AG04450 (cell line): ENCODE measurements at places on chromosomes 6 and 20. TPM values are rescaled to one million over a fixed set of nuclear protein-coding genes. Genes with fewer than 3 reads are reported as not detected.

- no peak for DNase-seq
These were observed 56.0 kb downstream of the APCDD1L start for GRCh38 chr20:58459058-58459750.

- no peak for DNase-seq
These were observed 28.4 kb upstream of the RSPO3 start for GRCh38 chr6:127090051-127090450.

DNA sequence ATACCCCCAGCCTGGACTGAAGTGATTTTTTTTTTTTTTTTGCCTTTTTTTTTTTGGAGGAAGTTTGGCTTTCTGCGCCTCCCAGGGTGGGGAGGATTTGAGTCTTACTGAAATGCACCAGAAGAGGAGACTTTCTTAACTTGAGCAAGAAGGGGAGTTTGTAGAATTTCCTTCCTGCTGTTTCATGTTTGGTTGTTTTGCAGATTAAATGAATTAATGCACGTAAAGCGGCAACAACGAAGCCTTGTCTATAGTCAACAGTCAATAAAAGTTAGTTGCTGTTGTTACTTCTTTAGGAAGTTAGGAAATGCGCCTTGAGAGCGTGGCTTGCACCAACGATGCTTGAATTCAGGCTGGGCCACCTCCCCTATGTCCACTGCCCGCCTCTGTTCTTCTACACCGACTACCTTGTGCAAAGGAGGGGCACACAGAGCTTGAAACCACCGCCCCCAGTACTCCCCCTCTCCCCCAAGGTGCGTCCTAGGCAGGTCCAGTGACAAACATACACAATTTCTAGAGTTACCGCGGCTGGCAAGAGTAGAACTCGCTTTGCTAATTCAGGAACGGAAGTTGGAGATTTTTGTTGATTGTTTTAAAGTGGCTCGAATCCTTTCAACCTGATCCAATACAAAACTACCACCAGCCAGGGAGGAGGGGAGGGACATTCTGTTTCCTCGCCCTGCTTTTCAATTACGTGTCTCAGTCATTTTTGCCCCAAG, 830 bp upstream of the CYP24A1 start:
- DNase-seq = no peak

GRCh38 chr6:129844118-129844891, 16.8 kb downstream of the TMEM244 start:
- no peak for DNase-seq

GRCh38 chr6:166940643-166941068, 15.7 kb downstream of the RNASET2 start:
- no peak for DNase-seq

- peak; percentile 37 for DNase-seq
These were observed 119.4 kb upstream of the GJE1 start for GRCh38 chr6:142013287-142013686.

- DNase-seq = no peak
These were observed 1.4 kb downstream of the CLIC1 start for GRCh38 chr6:31734821-31735406.

DNA sequence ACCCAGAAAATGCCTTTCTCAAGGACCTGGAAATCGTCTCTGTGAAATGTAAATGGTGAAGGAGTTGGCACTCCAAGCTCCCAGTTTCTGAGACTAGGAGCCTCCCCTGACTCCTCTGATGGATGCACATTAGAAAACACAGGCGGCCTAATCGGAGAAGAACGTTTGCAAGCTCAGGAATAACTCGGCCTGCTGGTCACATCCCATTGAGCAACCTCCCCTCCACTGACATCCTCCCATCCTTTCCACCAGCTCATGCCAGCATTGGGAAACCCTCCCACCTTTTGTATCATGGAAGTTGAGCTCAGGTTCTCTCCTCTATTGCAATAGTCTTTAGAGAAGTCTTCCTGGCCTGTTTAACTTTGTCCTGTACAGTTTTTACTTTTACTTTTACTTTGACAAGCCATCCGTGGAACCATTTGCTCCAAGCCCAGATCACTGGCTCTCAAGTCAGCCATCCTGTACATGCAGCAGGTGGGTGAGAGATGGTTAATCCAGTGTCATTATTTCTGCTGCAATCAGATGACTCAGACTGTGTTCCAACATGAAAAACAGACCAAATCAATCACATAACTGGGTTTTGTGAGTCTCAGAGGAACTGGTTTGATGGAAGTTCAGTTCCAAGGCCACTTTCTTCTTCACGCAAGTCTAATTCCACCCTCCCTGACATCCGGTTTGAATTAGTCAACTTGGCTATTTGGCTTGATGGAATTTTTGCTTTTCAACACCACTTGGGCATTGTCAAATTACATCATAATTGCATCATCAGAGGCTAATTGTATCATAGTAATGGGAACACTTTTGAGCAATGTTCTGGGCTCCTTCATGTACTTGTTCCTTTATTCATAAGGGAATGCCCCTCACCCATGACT, 619.4 kb upstream of the CDH4 start:
- no peak for DNase-seq

DNA sequence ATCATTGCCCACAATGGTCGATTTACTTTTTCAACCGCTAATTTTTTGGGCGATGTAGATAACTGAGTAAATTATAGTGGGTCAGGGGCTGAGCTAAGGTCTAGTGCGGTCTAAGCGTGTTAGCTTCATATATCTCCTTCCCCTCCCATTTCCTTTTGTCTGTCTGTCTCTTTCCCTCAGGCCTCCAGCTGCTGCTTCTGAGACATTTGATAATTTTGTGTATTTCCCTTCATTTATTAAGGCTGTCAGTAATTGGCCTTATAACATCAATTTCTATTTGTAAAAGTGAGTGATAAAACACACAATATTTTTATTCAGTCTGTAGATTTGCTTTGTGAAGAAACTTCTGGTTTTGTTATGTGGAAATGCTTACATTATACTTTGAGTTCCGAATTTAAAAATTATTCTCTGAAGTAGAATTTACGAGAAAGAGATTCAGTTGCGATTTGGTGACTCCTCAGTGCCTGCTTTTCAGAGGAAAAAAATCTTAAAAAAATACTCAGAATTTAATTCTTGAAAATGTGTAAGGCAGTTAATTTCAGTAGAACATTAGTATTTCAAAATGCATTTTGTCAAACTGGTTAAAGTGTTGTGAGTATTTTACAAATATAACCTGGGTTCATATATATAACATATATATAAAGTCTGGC, 1.4 kb downstream of the TMEM170B start:
- DNase-seq = no peak

DNA sequence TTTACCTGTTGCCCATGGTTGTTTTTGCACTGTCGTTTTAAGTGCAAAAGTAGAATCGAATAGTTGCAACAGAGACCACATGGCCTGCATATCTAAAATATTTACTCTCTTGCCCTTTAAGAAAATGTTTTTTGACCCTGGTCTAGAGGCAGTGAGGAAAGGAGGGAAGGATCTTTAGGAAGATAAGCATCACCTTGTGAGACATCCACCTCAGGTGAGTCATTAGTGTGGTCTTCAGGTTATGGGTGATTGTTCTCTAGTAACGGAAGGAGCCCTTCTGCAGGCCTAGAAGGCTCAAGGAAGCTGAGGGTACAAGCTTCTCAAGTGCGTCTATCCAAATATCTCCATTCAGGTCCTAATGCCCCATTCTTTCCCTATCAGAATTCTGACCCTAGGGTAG, 6.6 kb upstream of the RAB44 start:
- no peak for DNase-seq

DNA sequence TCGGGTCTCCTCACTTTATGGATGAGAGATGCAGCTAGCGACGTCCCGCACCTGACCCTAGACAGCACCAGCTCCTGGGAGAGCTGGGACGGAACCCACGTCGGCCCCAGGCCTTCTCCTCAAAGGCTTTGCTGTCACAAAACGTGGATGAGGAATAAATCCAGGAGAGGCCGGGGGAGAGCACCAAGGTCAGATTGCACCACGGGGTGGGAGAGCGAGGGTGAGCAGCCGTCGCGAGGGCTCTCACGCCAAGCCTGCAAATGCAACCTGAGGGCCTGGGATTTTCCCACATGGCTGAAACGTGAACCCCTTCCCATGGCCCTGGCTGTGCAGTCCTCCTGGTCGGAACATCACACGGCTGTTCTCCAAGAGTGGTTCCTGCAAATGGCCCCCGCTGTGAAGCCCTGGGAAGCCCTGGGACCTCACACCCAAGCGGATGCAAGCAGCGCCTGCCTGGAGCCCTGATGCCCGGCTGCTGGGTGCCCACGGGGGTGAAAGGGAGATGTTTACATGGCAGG, 45.3 kb downstream of the DLL1 start:
- DNase-seq = no peak

DNA sequence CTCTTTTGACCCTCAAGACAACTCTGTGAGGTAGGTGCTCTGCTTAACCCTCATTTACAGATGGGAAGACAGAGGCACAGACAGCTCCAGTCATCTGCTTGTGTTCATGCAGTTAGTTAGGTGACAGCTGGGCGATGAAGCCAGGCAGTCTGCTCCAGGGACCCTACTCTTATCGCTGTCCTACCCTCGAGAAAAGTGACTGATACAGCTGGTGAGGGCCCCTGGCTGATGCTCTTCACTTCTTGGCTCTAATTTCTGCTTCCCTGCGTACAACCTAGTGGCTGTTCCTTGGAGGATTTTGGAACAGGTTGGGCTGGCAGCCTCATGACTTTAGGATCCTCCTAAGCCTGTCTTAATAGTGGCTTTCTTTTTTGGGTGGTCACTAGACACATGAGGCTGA, 9.1 kb upstream of the TJAP1 start:
- no peak for DNase-seq

- DNase-seq = no peak
These were observed 35.4 kb downstream of the FYN start for GRCh38 chr6:111837641-111838500.

DNA sequence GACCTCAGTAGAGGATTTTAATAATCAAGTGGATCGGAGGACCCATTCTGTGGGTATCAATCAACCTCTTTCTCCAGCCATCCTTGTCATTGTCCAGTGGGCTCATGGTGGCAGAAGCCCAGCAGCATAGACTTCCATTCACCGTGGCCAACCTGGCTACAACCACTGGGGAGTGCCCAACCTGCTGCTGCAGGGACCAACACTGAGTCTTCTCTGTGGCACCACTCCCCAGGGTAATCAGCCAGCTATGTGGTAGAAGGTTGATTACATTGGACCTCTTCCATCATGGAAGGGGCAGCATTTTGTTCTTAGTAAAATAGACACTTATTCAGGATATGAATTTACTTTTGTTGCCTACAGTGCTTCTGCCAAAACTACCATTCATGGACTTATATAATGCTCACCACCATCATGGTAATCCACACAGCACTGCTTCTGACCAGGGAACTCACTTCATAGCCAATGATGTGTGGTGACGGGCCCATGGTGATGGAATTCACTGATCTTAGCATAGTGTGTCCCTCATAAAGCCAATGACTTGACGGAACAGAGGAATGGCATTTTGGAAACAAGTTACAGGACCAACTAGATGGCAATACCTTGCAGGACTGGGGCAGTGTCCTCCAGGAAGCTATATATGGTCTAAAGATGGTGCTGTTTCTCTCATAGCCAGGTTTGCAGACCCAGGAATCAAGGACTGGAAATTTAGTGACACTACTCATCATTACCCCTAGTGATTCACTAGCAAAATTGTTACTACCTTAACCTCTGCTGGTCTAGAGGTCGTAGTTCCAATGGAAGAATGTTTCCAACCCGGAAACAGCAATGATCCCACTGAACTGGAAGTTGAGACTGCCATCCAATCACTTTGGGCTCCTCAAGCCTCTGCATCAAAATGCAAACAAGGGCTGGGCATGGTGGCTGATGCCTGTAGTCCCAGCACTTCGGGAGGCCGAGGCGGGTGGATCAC, 7.6 kb downstream of the CD24 start:
- DNase-seq = no peak

DNA sequence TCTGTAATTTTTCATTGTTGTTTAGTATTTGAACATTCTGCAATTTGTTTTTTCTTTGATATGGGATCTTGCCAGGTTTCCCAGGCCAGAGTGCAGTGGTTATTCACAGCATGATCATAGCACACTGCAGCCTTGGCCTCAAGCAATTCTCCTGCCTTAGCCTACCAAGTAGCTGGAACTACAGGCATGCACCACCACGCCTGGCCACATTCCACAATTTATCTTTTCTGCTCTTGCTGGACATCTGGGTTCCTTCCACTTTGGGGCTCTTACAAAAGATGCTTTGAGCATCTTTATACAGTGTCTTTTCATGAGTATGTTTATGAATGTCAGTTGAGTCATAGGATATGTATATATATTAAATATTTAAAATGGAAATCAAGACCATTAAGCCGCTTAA, 42.0 kb downstream of the PGM3 start:
- peak; percentile 49 for DNase-seq

- DNase-seq = no peak
These were observed 1037.3 kb upstream of the FLRT3 start for GRCh38 chr20:15374682-15375081.

GRCh38 chr20:50519036-50519762, 9.0 kb downstream of the PTPN1 start:
- DNase-seq = no peak

DNA sequence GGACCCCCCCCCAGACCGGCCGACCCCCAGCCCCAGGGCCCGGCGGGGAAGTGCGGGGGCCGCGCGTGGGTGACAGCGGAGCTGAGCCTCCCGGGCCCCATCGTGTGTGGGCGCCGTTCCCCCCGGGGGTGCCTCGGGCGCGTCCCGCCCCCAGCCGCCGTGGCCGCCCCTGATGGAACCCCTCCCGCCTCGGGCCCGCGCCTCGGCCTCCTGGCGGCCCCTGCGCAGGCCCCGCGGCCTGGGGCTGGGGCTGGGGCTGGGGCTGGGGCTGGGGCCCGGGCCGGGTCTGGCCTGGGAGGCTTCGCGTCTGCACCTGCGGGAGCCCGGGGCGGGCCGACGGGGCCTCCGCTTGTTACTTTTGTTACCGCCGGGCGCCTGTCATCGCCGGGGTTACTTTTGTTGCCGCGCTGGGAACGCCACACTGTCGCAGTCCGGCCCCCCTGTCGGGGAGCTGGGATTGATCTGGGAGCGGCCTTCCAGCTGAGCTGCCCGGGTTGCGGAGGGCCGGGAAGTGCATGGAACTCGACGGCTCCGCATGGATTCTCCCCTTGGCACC, 598 bp downstream of the OGFR start:
- no peak for DNase-seq

DNA sequence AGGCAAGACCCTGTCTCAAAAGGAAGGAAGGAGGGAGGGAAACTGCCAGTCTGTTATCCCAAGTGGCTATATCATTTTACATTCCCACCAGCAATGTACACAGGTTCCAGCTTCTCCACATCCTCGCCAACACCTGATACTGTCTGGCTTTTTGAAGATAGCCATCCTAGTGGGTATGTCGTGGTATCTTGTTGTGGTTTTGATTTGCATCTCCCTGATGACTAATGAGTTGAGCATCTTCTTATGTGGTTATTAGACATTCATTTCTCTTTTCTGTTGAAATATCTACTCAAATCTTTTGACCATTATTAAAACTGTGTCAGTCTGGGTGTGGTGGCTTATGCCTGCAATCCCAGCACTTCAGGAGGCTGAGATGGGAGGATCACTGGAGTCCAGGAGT, 47.9 kb upstream of the ARID1B start:
- DNase-seq = no peak

Gene TBX18
- polyA plus RNA-seq = 0.42 and 0.69 TPM in 2 replicates

Gene THBD
- polyA plus RNA-seq = 0.06 and 0.10 TPM in 2 replicates

Gene PSMF1
- 107 and 116 TPM in 2 replicates for polyA plus RNA-seq

Gene EYS
- polyA plus RNA-seq = 0.14 TPM in 1 of 2 replicates, not detected in the other

Gene TBXT
- polyA plus RNA-seq = not detected in 2 replicates

Gene ASIP
- polyA plus RNA-seq = not detected in 2 replicates

Gene C20orf204
- polyA plus RNA-seq = 0.01 and 0.07 TPM in 2 replicates

Gene PPP1R3G
- polyA plus RNA-seq = 0.09 and 0.11 TPM in 2 replicates

Gene C20orf202
- not detected in 2 replicates for polyA plus RNA-seq

Gene ZFP64
- polyA plus RNA-seq = 24.4 and 26.2 TPM in 2 replicates

Gene SLC22A2
- not detected in 2 replicates for polyA plus RNA-seq
